ENCODE measurements at places on chromosomes 7 and 10. TPM values are rescaled to one million over a fixed set of nuclear protein-coding genes. Genes with fewer than 3 reads are reported as not detected.

CACNB2 gene
- total RNA-seq, result 45.7 TPM

CC2D2B gene
- total RNA-seq, result 0.13 TPM

- DNase-seq, result no peak
Observed at GRCh38 chr7:150620617-150621371, 11.4 kb downstream of the GIMAP6 start.

- DNase-seq, result no peak
Observed at GRCh38 chr10:125005312-125006187, 63.6 kb downstream of the ZRANB1 start.

- DNase-seq, result no peak
Observed at GRCh38 chr7:22292531-22292930, 64.4 kb downstream of the RAPGEF5 start.

DNA sequence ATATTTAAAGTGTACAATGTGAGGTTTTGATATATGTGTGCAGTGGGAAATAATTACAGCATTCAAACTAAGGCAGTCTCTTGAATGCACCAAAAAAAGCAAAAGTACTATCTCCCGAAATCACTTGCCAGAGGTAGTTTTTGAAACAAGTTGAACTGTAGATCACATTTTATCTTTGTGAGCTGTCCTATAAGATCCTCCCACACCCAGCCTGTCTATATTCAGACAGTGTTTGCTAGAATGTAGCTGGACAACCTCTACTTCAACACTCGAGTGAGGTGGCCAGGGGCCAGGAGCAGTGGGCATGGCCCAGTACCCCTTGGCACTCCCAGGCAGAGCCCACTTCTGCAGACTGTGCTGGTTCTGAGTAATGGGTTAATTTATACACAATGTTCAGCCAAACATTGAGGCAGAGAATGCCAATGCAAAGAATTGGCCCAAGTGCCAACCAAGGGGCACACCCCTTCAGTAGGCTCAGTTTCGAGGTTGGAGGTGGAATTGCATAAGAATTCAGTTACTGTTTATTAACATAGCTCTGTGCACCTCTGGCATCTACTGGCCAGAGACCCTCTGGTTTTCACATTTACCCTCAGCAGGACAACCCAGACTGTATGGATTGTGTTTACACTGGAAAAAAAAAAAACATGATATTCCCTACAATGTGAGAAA, 70.5 kb downstream of the AHR start:
- DNase-seq, result no peak

- DNase-seq, result no peak
Observed at GRCh38 chr10:77793831-77794230, 132.7 kb downstream of the DLG5 start.

- DNase-seq, result no peak
Observed at GRCh38 chr7:24419077-24419476, 135.1 kb downstream of the NPY start.

DNA sequence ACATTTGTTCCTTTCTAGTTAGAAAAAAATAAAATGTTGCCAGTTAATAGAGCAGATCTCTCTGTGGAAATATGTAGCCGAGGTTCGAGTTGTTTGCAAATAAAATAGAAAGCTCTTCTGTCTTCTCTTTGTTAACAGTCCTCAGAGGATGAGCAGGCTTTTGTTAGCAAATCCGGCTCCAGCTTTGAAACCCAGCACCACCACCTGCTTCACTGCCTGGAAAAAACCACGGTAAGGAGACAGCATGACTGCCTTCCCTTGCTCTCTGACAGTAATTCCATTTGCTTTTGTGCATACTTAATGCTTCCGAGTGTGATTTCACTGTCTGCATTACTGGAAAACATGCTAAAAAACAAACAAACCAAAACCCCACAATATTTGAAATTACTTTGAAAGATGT, 115.6 kb downstream of the TSPAN12 start:
- DNase-seq, result no peak
